ENCODE measurements at places on chromosomes 1 and 21.

DNA sequence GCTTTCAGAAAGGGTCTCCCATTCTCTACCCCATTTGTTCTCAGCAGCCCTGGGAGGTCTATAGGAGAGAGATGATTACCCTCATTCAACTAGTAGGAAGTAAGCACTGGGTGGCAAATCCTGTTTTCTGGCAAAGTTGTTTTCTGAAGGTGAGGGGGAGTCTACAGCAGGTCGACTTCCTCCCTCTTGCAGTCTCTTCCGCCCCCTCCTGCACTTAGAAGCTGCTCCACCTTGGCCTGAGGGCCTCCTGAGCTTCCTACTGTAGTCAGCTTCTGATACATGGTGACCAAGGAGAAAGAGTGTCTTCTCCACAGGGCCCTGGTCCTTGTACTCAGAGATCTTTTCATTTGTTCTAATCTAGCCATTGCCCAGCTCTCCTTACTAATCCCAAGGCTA lies 93.1 kb downstream of the RGL1 start:
- no peak for DNase-seq

- no peak for DNase-seq
Observed at GRCh38 chr21:27306791-27307775, 340.2 kb upstream of the ADAMTS5 start.

DNA sequence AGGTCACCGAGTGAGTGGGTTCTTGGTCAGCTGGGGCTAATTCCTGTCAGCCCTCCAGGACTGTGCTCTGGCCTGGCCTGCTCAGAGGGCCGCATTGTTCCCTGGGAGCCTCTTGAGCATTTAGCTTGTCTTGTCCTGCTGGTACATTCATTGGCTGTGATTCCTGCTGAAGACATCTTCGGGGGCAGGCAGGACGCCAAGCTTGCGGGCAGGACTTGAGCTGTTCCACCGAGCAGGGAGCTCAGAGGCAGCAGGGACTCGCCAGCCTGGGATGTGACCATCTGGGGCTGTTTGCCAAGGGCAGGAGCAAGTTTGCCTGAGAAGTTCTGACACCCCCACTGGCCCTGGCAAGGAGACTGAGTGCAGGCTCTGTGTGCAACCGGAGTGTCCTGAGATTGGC lies 7.0 kb upstream of the SLC26A9 start:
- DNase-seq: no peak

DNA sequence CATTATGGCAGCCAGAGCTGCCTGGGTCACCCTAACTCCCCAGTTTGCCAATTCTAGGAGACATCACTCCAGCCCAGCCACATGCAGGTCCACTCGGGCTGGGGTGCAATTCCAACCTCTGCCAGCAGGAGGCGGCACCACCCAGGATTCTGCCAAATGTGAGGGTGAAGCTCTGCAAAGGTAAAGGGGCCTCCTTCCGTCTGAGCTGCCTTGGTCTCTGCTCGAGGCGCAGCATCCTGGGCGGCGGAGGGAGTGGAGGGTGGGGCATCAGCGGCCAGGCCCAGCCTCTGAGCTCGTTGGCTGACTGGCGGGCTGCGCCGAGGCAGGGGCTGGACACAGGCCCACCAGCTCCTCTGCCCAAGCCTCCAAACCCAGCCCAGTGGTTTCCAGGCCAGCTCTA lies 63.8 kb downstream of the ARHGEF16 start:
- DNase-seq: no peak

GRCh38 chr1:211258310-211258755 lies 833 bp upstream of the RCOR3 start:
- DNase-seq: peak; percentile 95

DNA sequence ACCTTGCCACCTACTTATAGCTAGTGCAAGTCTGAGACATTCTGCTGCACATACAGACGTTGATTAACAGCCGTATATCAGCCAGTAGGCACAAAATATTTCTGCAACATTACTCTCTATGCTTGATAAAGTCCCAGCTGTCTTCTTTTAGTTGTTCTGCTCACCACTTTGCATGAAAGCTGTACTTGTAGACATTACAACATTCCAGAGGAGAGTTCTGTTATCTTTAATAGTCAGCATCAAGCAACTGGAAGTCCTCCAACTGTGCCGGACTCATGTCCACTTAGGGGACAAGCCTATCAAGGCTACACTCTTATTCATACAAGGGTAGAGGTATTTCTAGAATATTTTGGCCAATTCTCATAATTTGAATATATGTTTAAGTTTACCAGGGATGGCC lies 50.0 kb downstream of the CACHD1 start:
- no peak for DNase-seq

DNA sequence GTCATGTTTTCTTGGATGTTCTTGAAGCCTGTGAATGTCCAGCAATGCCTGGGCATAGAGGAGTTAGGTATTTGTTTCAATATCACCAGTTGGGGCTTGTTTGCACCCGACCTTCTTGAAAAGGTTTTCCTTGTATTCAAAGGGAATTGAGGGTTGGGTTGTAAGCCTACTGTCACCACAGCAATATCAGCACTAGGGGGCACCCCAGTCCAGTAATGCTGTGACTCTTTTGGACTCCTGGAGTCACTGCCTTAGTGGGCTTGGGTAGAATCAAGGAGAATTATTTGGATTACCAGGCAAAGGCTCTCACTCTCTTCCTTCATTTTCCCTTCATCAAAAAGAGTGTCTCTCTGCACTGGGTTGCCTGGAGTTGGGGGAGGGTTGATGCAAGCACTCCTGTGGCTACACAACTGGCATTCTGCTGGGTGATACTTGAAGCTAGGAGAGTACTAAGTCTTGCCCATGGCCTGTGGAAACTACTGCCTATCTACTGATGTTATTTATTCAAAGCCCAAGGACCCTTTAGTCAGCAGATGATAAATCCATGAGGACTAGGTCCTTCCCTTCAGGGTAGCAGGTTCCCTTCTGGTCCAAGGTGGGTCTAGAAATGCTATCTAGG lies 34.5 kb downstream of the OR10R2 start:
- DNase-seq: peak; percentile 67

DNA sequence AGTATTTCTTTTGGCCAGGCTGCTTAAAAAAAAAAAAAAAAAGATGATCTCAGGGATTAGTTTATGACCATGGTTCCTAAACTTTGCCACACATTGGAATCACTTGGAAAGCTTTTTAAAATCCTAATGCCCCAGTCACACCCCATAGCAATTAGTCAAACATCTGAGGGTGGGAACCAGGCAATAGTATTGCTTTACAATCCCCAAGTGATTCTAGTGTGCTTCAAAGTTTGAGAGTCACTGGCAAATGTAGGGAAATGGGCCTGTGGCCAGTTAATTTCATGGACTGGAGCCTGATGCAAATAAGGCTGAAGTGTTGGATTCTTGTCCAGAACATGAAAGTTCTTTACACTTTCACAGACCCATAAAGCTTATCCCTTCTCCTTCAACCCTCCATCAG lies 374.6 kb upstream of the ESRRG start:
- no peak for DNase-seq

DNA sequence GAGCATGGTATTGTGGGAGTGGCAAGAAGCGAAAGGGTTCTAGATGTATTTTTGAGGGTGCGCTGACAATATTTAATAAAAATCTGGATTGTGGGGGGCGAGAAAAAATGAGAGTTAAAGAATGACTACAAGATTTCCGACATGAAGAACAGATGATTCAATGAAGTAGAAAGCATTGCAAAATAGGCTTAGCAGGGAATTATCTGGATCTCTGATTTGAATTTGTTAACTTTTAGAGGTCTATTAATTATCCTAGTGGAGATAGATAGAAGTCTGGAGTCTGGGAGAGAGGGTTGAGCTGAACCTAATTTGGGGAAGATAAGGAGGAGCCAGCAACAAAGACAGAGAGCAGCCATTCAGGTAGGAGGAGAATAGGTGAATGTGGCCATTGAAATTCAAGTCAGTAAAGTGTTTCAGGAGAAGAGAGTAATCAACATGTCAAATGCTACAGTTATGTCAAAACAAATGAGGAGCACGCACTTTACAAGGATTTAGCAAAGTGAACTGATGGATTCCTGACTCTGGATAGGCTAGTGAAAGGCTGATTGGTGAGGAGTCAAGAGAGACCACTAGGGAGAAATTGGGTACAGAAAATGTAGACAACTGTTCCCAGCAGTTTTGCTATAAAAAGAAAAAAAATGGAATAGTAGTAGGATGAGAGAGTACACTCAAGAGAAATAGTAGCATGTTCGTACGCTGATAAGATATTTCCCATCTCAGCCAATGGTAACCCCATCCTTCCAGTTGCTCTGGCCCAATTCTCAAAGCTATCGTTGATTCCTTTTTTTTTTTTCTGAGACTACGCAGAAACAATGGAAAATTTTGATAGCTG lies 393.2 kb upstream of the CXADR start:
- DNase-seq: no peak

DNA sequence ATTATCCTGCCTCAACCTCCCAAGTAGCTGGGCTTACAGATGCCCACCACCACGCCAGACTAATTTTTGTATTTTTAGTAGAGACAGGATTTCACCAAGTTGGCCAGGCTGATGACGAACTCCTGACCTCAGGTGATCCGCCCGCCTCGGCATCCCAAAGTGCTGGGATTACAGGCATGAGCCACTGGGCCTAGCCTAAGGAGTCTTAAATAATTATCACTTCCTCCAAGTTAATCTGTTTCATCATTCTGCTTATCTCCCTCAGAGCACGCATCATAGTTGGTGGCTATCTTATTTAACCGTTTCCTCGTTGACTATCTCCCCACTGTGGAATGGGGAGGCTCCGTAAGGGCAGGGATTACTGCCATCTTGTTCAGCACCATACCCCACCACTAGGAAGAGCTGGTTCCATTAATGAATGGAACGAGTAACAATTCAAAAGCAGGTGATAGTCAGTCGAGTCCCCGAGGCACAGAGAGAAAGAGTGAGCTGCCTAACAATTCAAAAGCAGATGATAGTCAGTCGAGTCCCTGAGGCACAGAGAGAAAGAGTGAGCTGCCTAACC lies 52.7 kb downstream of the GLUL start:
- DNase-seq: peak; percentile 76

- no peak for DNase-seq
Observed at GRCh38 chr1:35164893-35165292, 28.1 kb downstream of the SFPQ start.

DNA sequence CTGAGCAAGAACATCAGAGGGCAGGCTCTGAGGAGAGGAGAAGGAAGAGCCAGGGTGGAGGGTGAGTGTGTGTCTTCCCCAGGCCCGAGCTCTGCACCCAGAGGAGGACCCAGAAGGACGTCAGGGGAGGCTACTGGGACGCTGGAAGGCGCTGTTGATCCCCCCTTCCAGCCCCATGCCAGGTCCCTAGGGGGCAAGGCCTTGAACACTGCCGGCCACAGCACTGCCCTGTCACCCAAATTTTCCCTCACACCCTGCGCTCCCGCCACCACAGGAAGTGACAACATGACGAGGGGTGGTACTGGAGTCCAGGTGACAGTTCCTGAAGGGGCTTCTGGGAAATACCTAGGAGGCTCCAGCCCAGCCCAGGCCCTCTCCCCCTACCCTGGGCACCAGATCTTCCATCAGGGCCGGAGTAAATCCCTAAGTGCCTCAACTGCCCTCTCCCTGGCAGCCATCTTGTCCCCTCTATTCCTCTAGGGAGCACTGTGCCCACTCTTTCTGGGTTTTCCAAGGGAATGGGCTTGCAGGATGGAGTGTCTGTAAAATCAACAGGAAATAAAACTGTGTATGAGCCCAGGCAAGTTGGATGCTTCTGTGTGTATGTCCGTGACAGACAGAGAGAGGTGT lies 17.1 kb downstream of the BCAN start:
- DNase-seq: no peak

DNA sequence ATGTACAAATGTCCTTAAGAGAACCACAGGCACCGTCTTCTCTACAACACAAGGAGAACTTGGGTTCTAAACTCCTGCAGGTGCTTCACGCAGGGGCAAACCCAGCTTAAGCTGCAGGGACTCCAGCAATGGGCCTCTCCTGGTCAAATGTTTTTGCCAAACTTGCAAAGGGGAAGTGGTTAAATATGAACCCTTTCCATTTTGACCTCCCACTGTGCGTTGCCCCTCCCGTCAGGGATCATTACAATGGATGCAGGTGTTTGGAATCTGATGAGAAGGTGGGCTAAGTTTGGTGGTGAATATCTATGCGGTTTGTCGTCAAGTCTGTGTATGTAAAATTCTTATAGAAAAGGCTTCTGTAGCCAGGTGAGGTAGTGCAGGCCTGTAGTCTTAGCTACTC lies 29.1 kb upstream of the SLC25A33 start:
- no peak for DNase-seq

GRCh38 chr1:97050506-97050905 lies 328.9 kb downstream of the PTBP2 start:
- DNase-seq: peak; percentile 28

- no peak for DNase-seq
Observed at GRCh38 chr1:68814067-68814466, 317.2 kb upstream of the DEPDC1 start.

DNA sequence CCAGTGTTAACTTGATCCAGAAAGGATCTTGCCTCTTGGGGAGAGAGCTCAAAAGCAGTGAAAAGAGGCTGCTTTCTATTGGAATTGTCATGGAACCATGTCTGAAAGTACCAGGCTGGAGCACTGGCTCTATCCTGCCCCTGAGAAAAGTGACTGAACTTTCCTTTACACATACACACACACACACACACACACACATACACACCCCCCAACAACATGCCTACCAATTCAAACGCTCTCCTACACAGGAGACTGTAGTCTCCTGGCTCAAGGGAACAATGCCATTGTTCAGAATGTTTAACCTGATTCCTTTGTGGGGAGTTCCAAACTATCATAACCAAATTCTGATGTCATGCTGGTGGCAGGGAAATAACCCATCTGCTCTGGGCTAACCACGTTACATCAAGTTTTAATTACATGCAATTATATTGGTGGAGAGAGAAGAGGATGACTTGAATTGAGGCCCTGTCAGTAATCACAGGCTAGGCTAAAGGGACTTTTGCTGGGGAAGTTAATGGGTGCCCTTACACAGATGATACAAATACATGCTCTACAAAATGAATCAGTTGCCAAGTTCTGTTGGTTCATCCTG lies 52.3 kb upstream of the DUSP10 start:
- DNase-seq: no peak

DNA sequence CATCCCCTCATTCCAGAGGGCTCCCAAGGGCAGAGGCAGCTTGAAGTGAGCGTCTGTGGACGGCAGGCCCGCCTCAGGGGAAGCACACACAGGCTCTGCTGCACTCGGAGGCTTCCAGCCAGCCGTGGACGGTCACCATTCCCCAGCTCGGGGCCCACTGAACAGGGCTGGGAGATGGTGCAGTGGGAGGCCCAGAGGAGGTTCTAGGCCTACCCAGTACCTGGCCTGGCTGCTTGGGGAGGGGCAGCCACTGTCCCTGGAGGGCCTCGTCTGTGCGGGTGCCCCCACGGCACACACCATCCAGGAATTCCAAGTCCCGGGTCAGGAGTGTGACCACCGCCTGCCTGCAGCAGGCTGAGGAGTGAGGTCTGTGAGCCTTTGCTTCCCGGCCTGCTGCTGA lies 80.4 kb downstream of the SIK1 start:
- no peak for DNase-seq

- peak; percentile 88 for DNase-seq
Observed at GRCh38 chr1:157490467-157491165, 61.7 kb downstream of the FCRL5 start.

GRCh38 chr21:26852423-26852822 lies 7.2 kb upstream of the ADAMTS1 start:
- no peak for DNase-seq

- DNase-seq: peak; percentile 35
Observed at GRCh38 chr1:92030656-92031107, 897 bp downstream of the EPHX4 start.

All from hematopoietic multipotent progenitor cell treated with erythropoietin and hydrocortisone succinate and interleukin-3 and kit ligand, for 4 days (in vitro differentiated cells).